ENCODE measurements at places on chromosomes 2 and 18. TPM values are rescaled to one million over a fixed set of nuclear protein-coding genes. Genes with fewer than 3 reads are reported as not detected.

Gene TMEM163
- total RNA-seq, result not detected

DNA sequence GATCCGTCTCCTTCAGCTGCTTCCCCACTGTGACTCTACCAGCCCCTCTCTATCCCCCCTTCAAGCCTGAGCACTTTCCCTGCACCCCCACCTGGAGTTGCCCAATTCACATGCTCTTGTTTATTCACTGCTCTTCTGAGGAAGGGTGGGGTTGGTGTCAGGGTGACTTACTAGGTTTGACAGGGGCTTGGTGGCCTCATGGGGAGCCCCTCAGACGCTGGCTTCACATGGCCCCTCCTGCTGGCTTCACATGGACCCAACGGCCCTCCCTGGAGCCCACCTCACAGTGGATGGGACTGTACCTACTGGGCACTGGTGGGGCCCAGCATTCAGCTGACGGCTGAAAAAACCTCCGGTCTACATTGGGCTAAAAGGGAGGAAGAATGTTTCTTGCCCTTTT lies 16.7 kb upstream of the MRPL33 start:
- no peaks in the 10 kb centered on the region for H3K4me1 ChIP-seq
- no peaks in the 10 kb centered on the region for H3K36me3 ChIP-seq
- no peak overlapping the region for H3K4me3 ChIP-seq
- H3K27me3 ChIP-seq, result no peaks in the 10 kb centered on the region

GRCh38 chr18:26471027-26471426 lies 77.3 kb downstream of the KCTD1 start:
- no peak overlapping the region for H3K4me3 ChIP-seq
- no peaks in the 10 kb centered on the region for H3K4me1 ChIP-seq
- H3K27ac ChIP-seq, result no peak overlapping the region
- peaks cover 5% of the 10 kb centered on the region for H3K36me3 ChIP-seq
- no peak for DNase-seq
- no peaks in the 10 kb centered on the region for H3K27me3 ChIP-seq

Gene CCDC74B
- 2.3 TPM for total RNA-seq

DNA sequence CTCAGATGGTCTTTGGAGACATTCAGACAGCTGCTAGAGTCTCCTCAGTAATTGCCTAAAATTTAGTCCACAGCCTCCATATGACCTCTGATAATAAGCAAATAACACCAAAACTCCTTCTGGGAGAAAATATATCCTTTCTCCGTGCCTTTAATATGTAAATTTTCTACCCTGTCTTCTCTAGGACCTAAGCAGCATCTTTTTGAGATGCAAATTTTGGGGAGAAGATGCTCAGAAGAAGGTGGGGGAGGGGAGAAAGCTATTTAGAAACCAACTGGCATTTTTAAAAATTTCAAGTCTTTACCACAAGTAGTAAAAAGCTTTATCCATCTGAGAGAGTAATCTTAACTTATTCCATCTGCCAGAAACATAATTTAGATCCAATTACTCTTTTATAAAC lies 120.4 kb upstream of the MSH6 start:
- no peaks in the 10 kb centered on the region for H3K27me3 ChIP-seq
- DNase-seq, result no peak
- no peak overlapping the region for H3K27ac ChIP-seq
- no peaks in the 10 kb centered on the region for H3K4me1 ChIP-seq
- no peaks in the 10 kb centered on the region for H3K36me3 ChIP-seq

GRCh38 chr2:240970816-240971215 lies 27.6 kb upstream of the SNED1 start:
- H3K4me3 ChIP-seq, result no peak overlapping the region
- H3K36me3 ChIP-seq, result no peaks in the 10 kb centered on the region
- H3K4me1 ChIP-seq, result no peaks in the 10 kb centered on the region
- DNase-seq, result no peak
- no peaks in the 10 kb centered on the region for H3K27me3 ChIP-seq

- H3K27ac ChIP-seq, result no peak overlapping the region
- peaks cover 53% of the 10 kb centered on the region for H3K4me1 ChIP-seq
- H3K27me3 ChIP-seq, result no peaks in the 10 kb centered on the region
- no peak for DNase-seq
Measured at GRCh38 chr2:234993541-234993981, 41.7 kb downstream of the SH3BP4 start.

- H3K4me1 ChIP-seq, result no peaks in the 10 kb centered on the region
- DNase-seq, result no peak
- no peak overlapping the region for H3K27ac ChIP-seq
Measured at GRCh38 chr18:71028285-71028762, 739.5 kb downstream of the SOCS6 start.

DNA sequence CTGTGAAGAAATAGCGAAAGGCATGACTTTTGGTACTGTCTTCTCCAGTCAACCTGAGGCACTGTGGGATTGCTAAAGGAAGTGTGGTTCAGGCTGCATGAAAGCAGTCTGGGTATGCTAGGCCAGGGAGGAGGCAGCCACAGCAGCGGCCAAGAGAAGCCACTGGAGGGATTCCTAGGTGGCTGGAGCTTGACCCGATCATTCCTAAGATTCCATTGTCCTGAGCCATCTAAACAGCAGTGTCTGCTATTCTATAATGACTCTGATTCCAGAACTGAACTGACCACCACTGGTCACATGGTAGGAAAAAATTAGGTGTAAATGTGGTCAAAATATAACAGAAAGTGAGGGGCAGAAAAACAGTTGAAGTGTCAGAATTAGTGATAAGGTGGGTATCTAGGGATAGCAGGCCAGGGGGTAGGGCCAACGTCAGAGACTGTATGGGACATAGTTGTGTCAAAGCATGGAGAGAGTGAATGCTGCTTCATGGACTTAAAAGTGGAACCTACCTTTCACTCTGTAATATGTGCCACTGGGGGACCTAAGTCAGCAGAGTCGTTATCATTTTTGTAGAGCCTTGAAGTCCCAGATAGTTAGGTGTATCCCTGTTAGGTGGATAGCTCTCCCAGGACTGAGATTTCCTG lies 204.6 kb downstream of the CTNNA2 start:
- H3K4me3 ChIP-seq, result no peak overlapping the region
- no peak overlapping the region for H3K27ac ChIP-seq
- DNase-seq, result no peak

Gene SP140L
- 4.0 TPM for total RNA-seq

DNA sequence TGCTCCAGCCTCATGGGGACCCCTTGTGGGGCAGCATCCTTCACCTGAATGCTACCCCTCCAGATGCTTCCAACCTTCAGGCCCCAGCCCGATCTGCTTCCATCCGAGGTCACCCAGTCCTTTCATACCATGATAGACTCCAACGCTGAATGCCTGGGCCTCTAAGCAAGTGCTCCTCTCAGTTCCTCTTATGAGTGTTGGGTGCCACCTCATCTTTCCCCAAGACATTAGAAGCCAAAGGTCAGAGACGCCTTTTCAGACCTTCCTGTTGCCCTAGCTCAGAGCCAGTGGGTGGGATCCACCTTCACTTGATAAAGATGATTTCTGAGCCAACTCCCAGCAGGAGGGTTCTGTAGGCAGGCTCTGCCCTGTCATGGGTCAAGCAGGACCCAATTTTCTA lies 174.5 kb upstream of the MGAT5 start:
- DNase-seq, result no peak
- H3K4me1 ChIP-seq, result no peaks in the 10 kb centered on the region
- H3K4me3 ChIP-seq, result no peak overlapping the region

Gene HMSD
- total RNA-seq, result not detected

Gene ALK
- not detected for total RNA-seq

DNA sequence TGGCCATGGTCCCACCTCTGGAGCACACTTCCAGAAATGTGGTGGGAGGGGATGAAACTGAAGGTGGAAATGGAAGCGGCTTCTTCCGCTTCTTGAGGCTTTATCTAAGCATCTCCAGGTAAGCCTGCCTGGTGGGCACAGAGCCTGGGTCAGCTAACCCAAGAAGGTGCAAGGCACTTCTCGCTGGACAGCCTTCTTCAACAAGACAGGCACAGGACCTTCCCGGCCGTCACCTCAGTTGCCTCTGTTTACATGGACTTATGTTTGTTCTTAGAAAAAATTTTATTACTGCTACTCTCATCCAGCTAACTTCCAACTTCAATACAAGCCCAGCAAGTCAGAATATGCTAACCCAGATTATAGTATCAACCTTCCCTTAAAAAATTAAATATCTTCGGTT lies 51.9 kb downstream of the SRD5A2 start:
- no peak overlapping the region for H3K4me3 ChIP-seq
- no peaks in the 10 kb centered on the region for H3K36me3 ChIP-seq
- DNase-seq, result no peak
- H3K27me3 ChIP-seq, result no peaks in the 10 kb centered on the region

DNA sequence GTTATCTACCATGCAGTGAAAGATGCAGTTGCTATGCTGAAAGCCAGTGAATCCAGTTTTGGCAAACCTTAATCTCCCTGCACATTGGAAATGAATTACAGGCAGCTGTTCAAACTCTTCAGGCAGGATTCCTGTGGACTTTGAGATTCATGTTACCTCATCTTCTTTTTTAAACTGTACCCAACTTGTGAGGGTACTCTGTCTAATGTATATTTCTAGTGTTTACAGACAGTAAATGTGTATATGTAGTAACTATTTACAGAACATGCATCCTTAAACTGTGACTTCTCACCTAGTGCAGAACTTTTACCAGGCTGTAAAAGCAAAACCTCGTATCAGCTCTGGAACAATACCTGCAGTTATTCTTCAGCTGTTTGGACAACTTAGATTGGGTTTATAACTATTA lies 50.9 kb downstream of the KDM3A start:
- H3K27me3 ChIP-seq, result no peaks in the 10 kb centered on the region
- peaks cover 7% of the 10 kb centered on the region for H3K4me1 ChIP-seq
- H3K27ac ChIP-seq, result peak overlapping the region; percentile 47
- no peak overlapping the region for H3K4me3 ChIP-seq
- H3K36me3 ChIP-seq, result peaks cover 91% of the 10 kb centered on the region

DNA sequence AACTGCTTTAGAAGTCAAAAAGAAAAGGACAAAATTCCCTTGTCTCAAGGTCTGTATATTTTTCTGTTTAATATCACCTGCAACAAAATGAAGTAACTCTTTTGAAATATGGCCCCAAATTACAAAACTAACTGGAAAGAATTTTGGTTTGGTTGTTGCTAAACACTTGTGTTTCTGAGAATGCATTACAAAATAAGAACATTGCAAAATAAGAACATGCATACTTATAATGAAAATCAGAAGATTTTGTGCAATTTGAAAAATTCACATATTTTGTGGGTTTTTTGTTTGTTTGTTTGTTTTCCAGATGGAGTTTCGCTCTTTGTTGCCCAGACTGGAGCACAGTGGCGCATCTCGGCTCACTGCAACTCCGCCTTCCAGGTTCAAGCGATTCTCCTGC lies 21.8 kb downstream of the NDUFB3 start:
- H3K4me1 ChIP-seq, result no peaks in the 10 kb centered on the region
- no peak for DNase-seq
- no peaks in the 10 kb centered on the region for H3K27me3 ChIP-seq
- H3K27ac ChIP-seq, result no peak overlapping the region
- H3K4me3 ChIP-seq, result no peak overlapping the region

DNA sequence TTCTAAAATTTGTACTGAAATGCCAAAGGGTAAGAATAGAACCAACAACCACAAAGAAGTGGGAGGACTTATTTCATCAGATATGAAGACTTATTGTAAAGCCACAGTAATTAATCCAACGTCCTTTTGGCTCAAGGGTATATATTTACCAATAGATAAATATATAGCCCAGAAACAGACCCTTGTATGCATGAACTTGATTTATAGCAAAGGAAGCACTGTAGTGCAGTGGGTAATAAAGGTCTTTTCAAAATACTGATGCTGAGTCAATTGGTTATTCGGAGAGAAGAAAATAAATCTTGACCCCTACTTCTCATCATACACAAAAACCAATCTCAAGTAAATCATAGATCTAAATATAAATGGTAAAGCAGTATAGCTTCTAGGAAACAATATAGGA lies 200.5 kb upstream of the ST6GAL2 start:
- no peaks in the 10 kb centered on the region for H3K4me1 ChIP-seq
- no peak overlapping the region for H3K27ac ChIP-seq
- H3K27me3 ChIP-seq, result no peaks in the 10 kb centered on the region

DNA sequence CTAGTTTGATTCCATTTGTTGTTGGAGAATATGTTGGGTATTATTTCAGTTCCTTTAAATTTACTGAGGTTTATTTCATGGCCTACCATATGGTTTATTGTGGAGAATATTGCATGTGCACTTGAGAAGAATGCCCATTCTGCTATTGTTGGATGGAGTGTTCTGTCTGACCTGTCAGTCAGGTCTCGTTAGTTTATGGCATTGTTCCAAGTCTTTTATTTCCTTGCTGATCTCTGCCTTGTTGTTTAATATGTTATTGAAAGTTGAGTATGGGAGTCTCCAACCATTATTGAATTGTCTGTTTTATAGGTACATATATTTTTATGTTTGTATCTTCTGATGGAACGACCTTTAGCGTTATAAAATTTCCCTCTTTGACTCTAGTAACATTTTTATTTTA lies 86.3 kb downstream of the PTPN4 start:
- no peak for DNase-seq
- no peaks in the 10 kb centered on the region for H3K27me3 ChIP-seq
- no peaks in the 10 kb centered on the region for H3K36me3 ChIP-seq

DNA sequence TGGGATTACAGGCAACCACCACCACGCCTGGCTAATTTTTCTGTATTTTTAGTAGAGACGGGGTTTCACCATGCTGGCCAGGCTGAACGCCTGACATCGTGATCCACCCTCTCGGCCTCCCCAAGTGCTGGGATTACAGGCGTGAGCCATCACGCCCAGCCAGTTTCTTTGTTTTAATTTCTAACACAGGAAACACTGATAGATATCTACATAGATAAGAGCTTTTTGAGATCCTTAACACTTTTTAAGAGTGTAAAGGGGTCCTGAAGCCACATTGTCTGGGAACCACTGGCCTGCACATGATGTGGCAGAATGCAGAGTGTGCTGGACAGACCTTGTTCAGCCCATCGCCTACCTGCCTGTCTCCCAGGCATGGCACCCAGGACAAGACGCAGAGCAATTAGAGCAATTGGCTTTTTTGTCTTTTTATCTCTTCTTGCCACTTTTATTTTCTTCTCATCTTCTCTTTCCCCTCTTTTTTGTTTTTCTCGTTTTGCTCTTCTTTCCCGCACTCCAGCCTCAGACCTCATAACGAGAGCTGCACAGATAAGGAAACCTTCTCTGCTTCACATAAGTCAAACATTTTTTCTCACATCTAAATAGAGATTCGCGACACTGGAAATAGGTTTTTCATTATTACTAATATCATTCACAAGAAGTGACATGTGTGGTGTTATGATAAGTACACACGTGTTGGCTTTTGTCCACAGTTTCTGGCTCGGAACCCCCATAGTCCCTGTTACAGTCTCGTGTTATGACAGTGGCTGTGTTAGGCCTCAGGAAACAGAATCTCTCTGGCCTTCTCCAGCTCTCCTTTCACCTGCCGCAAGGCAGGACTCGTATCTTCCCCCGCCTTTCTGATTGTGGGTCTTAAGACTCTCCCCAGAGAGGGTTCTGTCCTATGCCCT lies 25.2 kb upstream of the GPR55 start:
- no peak for DNase-seq
- H3K36me3 ChIP-seq, result no peaks in the 10 kb centered on the region
- no peaks in the 10 kb centered on the region for H3K27me3 ChIP-seq
- no peak overlapping the region for H3K4me3 ChIP-seq
- no peak overlapping the region for H3K27ac ChIP-seq

GRCh38 chr2:8662239-8662879 lies 19.5 kb upstream of the ID2 start:
- no peak overlapping the region for H3K27ac ChIP-seq
- no peaks in the 10 kb centered on the region for H3K4me1 ChIP-seq
- no peaks in the 10 kb centered on the region for H3K27me3 ChIP-seq
- no peak overlapping the region for H3K4me3 ChIP-seq

GRCh38 chr2:121613774-121614173 lies 35.5 kb downstream of the CLASP1 start:
- H3K36me3 ChIP-seq, result peaks cover 6% of the 10 kb centered on the region
- no peak overlapping the region for H3K4me3 ChIP-seq
- no peak overlapping the region for H3K27ac ChIP-seq
- DNase-seq, result no peak
- H3K4me1 ChIP-seq, result peaks cover 4% of the 10 kb centered on the region

All from ascending aorta (tissue), 2 donors.